ENCODE measurements at places on chromosomes 1 and 21.

- peak; percentile 56 for DNase-seq
Observed at GRCh38 chr1:214389734-214390133, 108.8 kb downstream of the SMYD2 start.

DNA sequence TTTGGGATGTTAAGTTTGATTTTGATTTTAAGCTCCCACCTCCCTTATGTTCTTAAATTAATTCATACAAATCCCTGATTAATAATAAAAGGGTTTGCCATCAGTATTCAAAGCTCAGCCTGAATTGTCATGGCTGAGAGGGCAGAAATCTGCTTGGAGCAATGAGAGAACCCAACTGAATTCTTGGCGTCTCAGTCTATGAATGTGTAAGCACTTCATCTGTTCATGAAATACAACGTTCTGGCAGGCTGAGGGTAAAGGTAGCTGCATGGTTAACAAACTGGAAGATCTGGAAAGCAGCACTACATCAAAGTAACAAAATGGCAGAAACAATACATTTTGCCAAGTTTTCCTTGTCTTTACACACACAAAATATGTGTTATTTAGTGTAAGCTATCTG, 95.3 kb downstream of the ACBD6 start:
- DNase-seq = no peak

DNA sequence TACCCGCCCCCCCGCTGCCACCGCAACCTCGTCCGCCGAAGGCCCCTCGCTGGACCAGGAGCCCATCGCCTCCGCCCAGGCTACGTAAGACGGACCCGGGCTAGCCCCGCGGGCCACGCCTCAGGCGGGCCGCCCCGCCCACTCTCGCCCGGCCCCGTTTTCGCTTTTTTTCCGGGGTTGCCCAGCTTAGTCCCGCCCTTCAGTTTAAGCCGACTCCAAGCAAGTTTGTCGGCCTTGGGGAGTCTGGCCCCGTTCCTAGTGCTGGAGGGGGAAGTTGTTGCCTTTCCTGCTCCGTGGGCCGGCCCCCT, 3.0 kb downstream of the RUSC1 start:
- peak; percentile 85 for DNase-seq

- no peak for DNase-seq
Observed at GRCh38 chr1:189681252-189681919, 796.3 kb downstream of the BRINP3 start.

DNA sequence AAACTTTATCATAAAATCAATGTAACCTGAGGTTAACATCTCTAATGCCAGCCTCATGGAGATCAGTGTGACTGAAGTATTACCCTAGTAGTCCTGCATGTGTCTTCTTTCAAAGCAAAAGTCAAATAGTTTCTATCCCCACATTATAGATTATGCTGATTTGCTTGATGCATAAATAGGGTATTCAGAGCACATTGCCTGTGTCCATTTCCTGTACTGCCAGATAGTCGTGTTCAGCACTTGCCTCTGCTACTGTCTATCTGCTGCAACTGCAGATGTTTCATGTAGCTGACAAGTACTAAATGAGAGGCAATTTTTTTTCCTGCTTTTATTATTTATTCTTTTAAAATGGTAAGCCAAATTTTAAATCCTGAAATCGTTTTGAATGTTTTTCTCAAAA, 348.7 kb downstream of the CHRM3 start:
- DNase-seq = no peak

DNA sequence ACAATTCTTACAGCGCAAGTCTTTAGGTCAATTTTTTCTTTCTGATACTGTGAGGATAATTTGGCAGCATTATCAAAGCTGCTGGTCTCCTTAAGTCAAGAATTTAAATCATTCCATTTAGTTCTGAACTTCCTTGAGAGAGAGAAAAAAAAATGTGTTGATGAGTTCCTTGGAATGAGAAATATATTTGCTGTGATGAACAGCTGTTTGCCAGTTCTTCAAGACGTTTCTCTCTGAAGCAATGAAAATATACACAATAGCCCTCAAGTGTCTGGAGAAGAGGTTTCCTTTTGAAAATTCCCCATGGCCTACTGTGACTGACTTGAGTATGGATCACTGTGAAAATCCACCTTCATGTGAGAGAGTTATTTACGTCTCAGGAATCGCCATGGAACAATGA, 31.0 kb upstream of the TADA1 start:
- DNase-seq = no peak

GRCh38 chr1:214444182-214444939, 107.0 kb downstream of the PTPN14 start:
- DNase-seq = no peak

All from brain microvascular endothelial cell (primary cell).